ENCODE measurements at places on chromosomes 6 and 20.

GRCh38 chr6:7561153-7561964 is 19.9 kb downstream of the DSP start:
- peak; percentile 44 for DNase-seq

GRCh38 chr6:28002161-28002560 is 45.1 kb downstream of the OR2B6 start:
- DNase-seq: no peak

DNA sequence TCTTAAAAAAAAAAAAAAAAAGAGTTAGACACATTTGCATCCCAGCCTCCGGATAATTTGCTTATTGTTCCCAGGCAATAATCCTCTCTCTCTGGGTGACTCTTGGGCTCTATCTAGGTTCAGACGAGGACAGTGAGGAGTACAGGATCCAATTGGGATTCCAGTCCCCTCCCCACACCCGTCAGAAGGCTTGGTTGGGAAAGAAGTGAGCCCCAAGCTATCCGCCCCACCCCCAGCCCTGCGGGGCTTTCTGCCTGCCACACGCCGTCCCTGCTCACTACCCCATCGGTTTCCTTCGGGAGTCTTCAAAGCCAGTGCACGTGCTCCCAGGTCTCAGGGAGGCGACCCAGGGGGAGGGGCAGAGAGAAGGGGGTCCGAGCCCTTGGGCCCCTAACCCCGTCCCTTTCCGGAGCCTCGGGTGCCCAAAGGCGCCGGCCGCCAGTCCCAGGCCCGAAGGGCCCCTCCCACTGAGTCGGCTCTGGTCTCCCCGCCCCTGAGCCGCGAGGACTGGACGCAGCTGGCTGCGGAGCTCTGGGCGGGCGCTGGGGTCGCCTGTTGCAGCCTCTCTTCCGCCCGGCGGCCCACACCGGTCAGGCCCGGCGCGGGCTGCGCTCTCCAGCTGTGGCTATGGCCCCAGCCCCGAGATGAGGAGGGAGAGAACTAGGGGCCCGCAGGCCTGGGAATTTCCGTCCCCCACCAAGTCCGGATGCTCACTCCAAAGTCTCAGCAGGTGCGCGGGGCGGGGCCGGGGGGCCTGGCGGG is 2.5 kb downstream of the MYMX start:
- no peak for DNase-seq

- no peak for DNase-seq
These were observed 6.5 kb downstream of the PRND start for GRCh38 chr20:4728120-4728760.

DNA sequence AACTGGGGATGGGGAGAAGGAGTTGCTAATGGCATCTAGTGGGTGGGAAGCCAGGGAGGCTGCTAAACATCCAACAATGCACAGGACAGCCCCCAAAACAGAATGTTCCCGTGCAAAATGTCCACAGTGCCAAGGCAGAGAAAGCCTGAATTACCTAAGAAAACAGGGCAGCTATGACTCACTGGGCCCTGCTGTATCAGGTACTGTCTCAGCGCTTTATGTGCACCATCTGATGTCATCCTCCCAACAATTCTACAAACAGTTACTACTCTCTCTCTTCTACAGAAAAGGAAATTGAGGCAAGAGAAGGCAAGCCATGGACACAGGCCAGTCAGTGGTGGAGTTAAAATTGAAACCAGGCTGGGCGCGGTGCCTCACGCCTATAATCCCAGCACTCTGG is 3.1 kb downstream of the YTHDF1 start:
- DNase-seq: no peak
